ENCODE measurements at places on chromosomes 12 and 14.
A peak's percentile ranks its signal among the peaks of the same experiment; 100 is the strongest.

- DNase-seq = no peak
These were observed 245.4 kb downstream of the DIO2 start for GRCh38 chr14:79965896-79966295.

DNA sequence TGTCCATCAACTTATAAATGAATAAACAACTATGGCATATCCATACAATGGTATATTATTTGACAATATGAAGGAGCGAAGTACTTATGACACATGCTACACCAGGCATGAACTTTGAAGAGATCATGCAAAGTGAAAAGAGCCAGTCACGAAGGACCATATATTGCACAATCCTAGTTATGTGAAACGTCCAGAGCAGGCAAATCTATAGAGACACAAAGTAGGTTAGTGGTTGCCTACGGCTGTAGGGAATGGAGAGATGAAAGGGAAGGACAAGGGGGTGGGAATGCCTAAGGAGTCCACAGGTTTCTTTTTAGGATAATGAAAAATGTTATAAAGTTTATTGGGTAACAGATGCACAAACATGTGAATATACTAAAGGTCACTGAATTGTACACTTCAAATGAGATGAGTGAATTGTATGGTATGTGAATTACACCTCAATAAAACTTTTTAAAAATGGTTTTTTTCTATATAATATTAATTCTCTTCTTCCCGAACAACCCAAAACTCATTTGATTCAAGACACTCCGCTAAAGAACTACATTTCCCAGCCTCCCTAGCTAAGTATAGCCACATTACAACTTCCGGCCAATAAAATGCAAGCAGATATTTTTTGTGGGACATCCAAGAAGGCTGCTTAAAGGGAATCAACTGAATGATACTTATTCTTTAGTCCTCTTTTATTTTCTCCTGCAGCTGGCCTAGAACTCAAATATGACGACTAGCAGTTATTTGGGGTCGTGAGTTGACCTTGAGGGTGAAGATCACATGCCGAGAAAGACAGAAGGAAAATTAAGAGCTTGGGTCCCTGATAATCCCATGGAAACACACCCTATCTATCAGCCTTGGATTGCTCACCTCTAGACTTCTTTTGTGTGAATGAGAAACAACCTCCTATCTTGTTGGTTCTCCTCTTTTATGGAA lies 187.2 kb downstream of the TTC8 start:
- DNase-seq = no peak

- DNase-seq = no peak
These were observed 179.4 kb downstream of the SNAPC1 start for GRCh38 chr14:61941421-61942150.

- no peak for DNase-seq
These were observed 56.3 kb downstream of the RPH3A start for GRCh38 chr12:112847708-112848337.

GRCh38 chr14:55740649-55740989 lies 160.6 kb downstream of the KTN1 start:
- no peak for DNase-seq

GRCh38 chr12:117890137-117890536 lies 78.7 kb downstream of the KSR2 start:
- DNase-seq = no peak

DNA sequence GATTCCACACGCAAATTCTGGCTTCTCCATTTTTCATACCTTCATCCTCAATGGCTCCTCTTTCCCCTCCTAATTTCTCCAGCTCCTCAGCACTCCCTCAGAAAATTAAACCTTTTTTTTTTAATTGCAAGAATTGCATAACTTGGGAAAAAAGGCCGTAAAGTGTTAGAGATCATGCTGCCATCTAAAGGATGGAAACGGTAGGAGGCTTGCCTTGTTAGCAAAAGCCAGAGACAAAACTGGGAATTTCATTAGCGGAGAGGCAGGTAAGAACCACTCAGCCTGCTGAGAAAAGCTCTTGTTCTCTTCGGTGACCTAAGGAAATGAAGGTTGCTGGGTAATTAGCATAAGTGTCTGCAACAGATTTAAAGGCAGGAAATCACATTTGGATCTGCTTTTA lies 204.3 kb downstream of the AEBP2 start:
- no peak for DNase-seq

- DNase-seq = no peak
These were observed 235.2 kb upstream of the TMPO start for GRCh38 chr12:98280152-98280551.

DNA sequence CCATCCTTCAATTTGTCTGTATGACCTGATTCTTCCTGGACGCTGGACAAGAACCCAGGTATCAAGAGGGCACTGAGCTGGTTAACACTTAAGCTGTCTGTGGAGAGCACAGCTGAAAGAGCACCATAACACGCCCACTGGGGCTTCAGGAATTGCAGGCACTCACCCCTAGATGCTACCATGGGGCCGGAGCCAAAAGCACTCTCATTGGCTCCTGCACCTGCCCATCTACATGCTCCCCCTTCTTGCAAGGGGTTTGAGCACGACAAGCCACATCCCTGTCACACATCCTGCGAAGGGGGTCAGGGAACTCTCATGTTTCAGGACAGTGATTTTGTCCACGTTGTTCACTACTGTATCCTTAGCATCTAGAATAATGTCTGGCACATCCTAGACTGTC lies 35.1 kb upstream of the TBC1D15 start:
- no peak for DNase-seq

GRCh38 chr12:57707250-57707649 lies 13.3 kb downstream of the OS9 start:
- no peak for DNase-seq

DNA sequence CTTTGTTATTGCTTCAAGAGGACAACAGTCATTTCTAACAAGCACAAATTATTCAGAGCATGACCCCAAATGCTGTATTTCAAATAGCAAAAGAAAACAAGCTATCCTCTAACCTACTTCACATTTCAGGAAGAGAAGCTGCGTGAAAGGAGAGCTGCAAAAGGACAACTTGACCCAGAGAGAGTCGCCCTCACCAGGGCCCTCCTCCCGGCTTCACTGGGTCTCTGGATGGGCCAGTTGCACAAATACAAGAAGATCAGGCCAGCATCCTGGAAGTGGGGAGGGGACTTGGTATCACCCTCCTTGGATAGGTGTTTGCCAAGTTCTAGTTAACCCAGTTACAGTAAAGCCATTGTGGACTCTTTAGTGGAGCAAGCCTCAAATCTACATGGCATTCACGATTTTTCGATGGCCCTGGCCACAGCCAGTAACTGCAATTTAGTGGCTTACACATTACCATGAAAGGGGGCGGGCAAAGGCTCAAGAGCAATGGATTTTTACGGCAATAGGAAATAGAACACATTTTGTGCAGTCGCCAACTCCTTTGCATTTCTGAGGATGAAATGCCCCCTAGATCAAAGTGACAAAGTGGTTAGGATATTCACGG lies 166.9 kb upstream of the DIO2 start:
- DNase-seq = no peak

GRCh38 chr12:94175763-94176668 lies 27.6 kb downstream of the PLXNC1 start:
- no peak for DNase-seq

DNA sequence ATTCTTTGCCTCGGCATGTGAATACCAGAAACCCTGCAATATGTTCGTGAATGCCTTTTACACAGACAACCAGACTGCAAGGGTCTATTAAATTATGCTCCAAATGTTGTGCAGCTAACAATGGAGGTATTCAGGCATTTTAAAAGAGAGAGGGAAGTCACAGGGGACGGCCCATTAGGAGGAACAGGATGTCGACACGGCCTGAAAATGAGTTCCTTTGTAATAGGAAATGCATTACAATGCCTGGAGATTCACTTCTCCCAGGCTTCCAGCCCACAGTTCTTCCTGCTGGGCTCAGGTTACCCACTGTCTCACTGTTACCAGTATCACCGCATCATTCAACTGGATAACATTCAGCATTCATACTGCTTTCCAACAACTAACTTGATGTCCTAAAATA lies 2.5 kb downstream of the DUSP6 start:
- DNase-seq = no peak

DNA sequence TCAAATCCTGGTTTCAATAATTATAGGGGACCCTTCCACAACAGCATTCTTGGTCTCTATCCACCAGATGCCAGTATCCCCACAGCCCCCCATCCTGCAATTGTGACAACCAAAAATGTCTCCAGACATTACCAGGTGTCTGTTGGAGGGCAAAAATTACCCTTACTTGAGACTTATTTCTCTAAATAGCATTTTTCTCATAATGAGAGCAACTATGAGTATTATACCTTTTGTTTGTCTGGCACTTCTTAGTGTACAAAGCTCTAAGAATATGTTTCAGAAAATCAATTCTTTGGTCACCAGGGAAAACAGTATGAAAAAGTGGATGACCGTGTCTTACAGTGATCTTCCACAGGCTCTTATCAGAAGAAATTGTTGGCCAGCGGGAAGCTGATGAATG lies 27.5 kb upstream of the RMST start:
- DNase-seq = no peak

- no peak for DNase-seq
These were observed 259.6 kb upstream of the NAV3 start for GRCh38 chr12:77571127-77571526.

- DNase-seq = no peak
These were observed 161.9 kb upstream of the PLEKHG7 start for GRCh38 chr12:92540782-92541423.

- no peak for DNase-seq
These were observed 168.3 kb downstream of the CACNA1C start for GRCh38 chr12:2221030-2221621.

GRCh38 chr12:14416658-14417057 lies 51.2 kb downstream of the ATF7IP start:
- peak; percentile 55 for DNase-seq

DNA sequence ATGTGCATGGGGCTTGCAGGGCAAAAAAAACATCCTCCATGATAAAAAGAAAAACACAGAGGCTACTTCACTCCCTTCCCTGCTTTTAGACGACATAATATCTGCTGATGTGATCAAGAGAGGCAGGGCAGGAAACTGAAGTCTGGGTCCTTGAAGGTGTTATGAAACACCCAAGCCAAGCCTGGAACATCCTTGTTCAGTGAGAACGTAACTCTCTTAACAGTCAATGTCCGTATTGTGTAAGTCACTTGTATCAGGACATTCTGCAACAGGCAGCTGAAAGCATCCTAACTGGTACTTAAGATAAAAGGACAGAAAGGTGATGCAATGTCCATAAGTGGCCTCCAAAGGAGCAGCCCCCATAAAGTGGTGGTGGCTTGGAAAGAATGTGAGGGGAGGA lies 20.0 kb downstream of the KCNK10 start:
- DNase-seq = no peak

GRCh38 chr14:61153431-61153830 lies 127.7 kb downstream of the TMEM30B start:
- DNase-seq = peak; percentile 62

GRCh38 chr14:29403091-29403490 lies 524.6 kb downstream of the PRKD1 start:
- DNase-seq = no peak

DNA sequence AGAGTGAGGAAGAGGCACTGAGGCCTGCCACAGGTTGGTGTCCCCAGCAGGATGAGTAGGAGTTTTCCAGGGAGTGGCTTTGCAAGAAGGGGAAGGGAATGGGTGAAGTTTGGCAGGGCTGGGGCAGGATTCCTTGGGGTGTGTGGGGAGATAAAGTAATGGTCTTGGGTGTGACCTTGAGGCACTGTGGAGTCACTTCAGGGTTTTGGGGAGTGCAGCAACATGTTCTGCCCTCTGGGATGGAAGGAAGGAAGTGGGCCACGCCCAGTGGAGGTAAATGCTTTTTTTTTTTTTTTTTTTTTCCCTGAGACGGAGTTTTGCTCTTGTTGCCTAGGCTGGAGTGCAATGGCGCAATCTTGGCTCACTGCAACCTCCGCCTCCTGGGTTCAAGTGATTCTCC lies 108.9 kb downstream of the ADCK1 start:
- DNase-seq = no peak

- no peak for DNase-seq
These were observed 95.7 kb downstream of the PIWIL1 start for GRCh38 chr12:130433411-130433810.

- DNase-seq = no peak
These were observed 91.8 kb downstream of the ESRRB start for GRCh38 chr14:76467711-76468155.

DNA sequence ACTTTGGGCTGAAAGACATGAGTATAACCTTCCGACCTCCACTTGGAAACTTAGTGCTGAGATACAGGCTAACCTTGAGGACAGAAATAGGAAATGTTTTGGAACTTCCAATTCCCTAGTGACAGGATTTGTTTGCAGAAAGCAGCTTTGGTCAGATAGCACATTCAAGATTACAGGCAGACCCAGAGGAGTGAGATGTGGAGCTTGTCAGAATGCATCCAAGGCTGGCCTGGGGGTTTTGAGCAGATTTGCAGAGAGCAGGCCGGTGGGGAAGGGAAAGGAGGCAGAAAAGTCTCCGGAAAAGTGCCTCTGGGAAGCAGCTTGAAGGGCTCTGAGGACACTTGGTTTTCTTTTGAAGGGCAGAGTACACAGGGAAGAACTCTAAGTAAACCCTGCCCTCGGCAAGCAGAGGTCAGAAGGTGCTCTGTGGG lies 180.3 kb downstream of the ETV6 start:
- DNase-seq = no peak

- DNase-seq = no peak
These were observed 70.0 kb downstream of the GALNT9 start for GRCh38 chr12:132259364-132259871.

DNA sequence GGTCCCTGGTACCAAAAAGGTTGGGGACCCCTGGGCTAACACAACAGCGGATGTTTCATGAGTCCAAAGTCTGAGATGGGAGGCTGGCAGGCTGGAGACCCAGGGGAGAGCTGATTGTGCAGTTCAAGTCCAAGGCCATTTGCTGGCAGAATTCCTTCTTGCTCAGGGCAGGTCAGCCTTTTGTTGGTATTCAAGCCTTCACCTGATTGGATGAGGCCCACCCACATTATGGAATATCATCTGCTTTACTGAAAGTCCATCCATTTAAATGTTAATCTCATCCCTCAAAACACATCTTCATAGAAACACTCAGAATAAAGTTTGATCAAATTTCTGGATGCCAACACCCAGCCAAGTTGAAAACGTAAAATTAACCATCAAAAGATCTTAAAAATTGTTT lies 52.9 kb downstream of the GSC start:
- no peak for DNase-seq

- no peak for DNase-seq
These were observed 190.2 kb downstream of the TBX5 start for GRCh38 chr12:114215746-114216145.

- DNase-seq = no peak
These were observed 3.5 kb upstream of the KCNK10 start for GRCh38 chr14:88326352-88327103.

Measured in AG04449 (cell line).